Effector memory CD4-positive, alpha-beta T cell (primary cell): ENCODE measurements at places on chromosomes 5 and 9.

- no peak for DNase-seq
Measured at GRCh38 chr9:137972988-137973470, 95.4 kb downstream of the CACNA1B start.

DNA sequence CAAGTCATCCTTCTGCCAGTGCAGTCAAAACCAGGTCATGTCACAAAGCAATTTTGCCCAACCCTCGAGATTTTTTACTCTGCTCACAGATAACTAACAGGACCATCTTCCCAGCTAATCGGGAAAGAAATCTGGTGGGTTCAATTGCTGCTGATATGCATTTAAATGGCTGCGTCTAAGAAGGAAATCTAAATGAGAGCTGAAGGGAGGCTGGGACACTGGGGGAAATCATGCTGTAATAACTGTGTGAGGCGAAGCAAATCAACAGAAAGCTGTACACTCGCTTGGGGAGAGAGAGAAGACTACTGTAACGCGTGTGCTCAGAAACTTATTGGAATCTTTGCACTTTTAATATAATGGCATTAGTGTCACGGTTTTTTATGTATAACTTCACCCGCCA, 535.0 kb downstream of the CDK5RAP2 start:
- DNase-seq: no peak

GRCh38 chr5:133373121-133373870, 239.0 kb downstream of the FSTL4 start:
- no peak for DNase-seq

- DNase-seq: no peak
Measured at GRCh38 chr5:150082889-150083288, 3.5 kb downstream of the CSF1R start.

DNA sequence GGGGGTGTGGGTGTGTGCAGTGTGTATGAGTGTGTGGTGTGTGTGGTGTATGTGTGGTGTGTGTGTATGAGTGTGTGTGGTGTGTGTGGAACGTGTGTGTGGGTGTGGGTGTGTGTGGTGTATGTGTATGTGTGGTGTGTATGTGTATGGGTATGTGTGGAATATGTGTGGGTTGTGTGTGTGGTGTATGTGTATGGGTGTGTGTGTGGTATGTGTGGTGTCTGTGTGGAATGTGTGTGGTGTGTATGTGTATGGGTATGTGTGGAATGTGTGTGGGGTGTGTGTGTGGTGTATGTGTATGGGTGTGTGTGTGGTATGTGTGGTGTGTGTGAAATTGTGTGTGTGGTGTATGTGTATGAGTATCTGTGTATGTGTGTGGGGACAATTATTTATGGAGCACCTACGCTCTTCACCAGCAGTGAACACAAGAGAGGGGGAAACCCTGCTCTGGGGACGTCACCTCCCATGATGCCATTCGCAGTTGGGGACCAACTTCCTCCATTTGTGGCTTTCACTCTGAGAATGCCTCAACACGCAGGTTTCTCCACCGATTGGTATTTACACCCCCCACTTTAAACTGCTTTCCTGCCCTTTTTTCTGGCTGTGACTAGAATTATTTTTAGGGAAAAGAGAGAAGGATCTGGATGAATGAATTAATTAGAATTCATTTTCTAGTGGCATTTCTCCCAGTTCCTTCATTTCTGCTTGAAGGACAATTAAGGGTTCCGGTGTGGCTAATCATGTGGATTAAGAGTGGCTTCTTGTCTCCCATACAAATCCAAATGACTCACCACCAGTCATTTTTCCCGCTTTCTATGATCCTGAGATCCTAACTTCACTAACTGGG, 238.1 kb downstream of the ROR2 start:
- DNase-seq: no peak

GRCh38 chr5:156755421-156756087, 94.5 kb upstream of the PPP1R2B start:
- no peak for DNase-seq

GRCh38 chr5:126031989-126032716, 391.1 kb upstream of the GRAMD2B start:
- no peak for DNase-seq

DNA sequence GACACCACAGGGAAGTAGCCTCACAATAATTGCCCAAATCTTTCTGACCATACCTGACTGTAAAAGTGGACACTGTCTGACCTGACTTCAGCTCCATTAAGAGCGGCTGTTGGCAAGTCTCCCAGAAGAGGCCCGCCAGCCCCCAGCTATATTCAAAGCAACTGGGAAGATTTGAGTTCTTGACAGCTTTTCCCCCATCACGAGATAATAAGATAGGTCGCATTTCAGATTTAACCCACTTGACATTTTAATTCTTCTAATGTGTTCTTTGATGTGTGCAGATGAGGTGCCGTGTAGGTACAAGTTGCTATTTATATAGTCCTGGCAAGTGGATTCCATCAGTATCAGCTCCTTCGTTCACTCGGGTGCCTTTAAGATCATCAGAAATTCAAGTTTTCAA, 345.7 kb downstream of the DRD1 start:
- no peak for DNase-seq

- DNase-seq: no peak
Measured at GRCh38 chr5:169009123-169009522, 291.8 kb downstream of the SLIT3 start.

DNA sequence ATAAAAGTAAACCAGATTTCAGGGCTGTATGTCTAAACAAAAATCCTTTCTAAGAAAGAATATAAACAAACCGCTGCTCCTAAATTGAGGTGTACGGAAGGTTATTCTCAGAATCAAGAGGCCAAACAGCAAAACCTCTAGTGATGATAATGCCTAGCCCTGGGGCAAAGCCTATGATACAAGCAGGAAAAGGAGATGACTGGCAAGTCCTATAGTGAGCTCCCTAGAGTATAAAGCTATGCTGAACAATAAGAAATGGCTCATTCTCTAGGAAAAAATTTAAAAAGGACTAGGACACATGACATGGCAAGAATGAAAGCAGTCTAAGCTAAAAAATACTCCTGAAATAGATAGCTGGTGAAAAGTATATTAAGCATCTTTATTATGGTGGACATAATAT, 187.1 kb downstream of the BNC2 start:
- DNase-seq: no peak

- no peak for DNase-seq
Measured at GRCh38 chr9:19020886-19021455, 12.0 kb downstream of the SAXO1 start.

GRCh38 chr5:108312258-108312657, 69.6 kb downstream of the FBXL17 start:
- no peak for DNase-seq

- no peak for DNase-seq
Measured at GRCh38 chr9:36064448-36065037, 27.8 kb downstream of the RECK start.

DNA sequence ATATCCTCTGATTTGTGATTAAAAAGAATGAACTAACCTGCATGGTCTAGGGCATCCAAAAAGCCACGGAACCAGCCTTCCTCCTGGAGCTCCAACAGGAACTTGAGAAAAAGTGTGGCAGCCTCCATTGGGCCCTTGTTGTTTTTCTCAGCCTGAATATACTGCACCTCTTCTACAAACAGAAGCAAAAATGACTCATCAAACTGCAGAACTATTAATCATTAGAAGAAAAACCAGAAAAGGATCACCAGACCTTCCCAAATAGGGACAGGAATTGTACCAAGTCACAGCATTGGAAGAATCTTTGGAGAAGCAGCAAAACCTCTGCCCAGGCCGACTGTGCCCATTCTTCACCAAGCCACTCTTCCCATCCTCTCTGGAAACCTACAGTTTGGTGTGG, 25.2 kb downstream of the RIGI start:
- DNase-seq: no peak

DNA sequence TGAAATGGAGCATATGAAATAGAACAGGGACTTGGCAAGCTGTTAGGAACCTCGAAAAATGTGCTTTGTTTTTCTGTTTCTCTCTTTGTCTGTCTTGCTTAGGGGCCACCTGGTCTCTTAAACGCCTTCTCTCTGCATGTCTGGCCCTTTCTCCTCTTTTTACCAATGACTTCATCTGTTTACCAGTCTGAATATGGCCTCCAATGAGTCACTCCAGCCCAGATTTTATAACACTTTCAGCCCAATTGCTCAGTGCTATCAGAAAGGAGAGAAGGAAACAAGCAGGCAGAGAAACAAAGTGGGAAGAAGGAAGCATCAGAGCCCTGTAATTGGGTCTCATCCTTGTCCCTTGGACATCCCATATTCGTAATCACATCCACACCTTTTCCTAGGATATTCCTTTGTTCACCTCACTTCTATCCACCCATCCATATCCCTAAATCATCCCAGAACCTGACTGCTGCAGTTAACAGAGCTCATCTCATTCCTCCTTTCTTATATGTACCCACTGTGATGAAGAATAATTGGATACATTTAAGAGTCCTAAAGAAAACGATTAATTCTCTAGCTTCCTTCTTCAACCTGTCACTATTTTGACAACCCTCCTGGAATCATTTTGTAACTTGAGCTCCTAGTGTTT, 151.8 kb upstream of the GPR151 start:
- no peak for DNase-seq

DNA sequence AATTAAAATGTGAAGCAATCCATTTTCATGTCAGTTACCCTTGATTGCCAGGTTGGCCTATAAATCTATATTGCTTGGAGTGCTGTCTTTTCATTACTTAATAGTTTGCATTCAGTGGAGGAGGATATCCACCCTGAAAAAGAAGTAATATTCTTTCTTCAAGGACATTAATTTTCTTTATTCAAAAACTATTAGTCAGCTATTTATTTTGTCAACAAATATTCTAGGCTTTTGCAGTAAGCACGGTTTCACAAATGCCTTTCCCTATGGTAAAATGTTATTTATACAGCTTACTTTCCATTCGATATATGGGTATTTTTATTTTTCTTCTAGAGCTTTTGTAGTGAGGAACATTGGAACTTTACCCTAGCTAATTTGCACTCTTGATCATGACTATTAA, 1176.9 kb upstream of the NUDT12 start:
- no peak for DNase-seq

GRCh38 chr5:107291866-107292265, 378.9 kb downstream of the EFNA5 start:
- no peak for DNase-seq

- no peak for DNase-seq
Measured at GRCh38 chr9:22374051-22374450, 72.6 kb upstream of the DMRTA1 start.

DNA sequence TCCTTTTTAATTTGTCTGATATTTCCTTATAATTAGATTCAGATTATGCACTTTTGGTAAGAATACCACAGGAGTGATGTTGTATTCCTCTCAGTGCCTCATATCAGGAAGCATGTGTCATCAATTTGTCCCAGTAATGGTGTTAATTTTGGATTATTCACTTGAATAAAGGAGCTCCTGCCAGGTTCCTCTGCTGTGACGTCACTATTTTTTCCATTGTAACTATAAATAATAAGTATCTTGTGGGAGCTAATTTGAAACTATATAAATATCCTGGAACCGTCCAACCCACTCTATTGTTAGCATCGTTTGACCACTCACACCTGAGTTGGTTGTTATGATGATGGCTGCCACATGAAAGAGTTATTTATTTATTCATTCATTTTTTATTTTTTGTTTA, 107.9 kb downstream of the INVS start:
- no peak for DNase-seq

- DNase-seq: no peak
Measured at GRCh38 chr9:132056717-132057560, 22.7 kb downstream of the MED27 start.

- no peak for DNase-seq
Measured at GRCh38 chr5:173547579-173547978, 68.9 kb downstream of the BOD1 start.

GRCh38 chr5:180085837-180086236, 14.3 kb upstream of the RNF130 start:
- no peak for DNase-seq

- no peak for DNase-seq
Measured at GRCh38 chr5:87127956-87128687, 139.6 kb upstream of the RASA1 start.

DNA sequence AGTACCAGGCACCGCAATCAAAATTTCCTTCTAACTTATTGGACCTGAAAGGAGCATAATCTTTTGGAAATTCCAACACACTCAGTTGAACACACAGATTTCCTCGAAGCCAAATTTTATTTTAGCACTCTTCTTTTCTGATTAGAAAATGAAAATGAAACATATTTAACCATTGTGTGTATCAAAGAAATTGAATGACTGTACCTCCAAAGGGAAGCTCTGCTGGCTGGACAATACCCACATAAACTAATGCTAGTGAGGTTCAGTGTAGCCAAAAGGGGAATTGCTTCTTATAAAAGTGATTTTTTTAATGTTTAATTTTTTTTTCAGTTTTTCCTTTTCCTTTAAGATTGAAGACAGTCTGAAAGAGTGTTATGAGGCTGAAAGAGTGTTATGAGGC, 239.6 kb upstream of the NREP start:
- no peak for DNase-seq

GRCh38 chr5:136666970-136667620, 301.8 kb upstream of the TRPC7 start:
- no peak for DNase-seq

- DNase-seq: no peak
Measured at GRCh38 chr5:177537389-177538361, 16.7 kb downstream of the FAM193B start.

GRCh38 chr9:79588488-79589223, 16.9 kb downstream of the TLE4 start:
- no peak for DNase-seq

- DNase-seq: no peak
Measured at GRCh38 chr5:73380041-73380440, 68.5 kb downstream of the FOXD1 start.

DNA sequence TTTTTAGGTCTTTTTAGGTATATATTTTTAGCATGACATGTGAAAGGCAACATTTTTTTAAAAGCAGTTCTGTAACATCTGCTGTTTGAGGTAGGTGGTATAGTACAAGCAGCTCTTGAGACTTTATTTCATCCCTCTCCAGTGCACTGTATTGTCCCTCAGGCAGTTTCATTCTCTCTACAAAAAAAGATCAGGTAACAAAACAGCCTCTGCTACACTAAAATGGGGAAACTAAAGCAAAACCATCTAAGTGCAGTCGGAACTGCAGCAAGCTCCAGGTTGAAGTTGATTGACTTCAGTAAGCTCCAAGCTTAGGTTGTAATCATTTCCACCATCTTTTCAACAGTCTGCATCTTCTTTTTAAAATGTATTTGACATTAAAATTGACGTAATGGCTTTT, 195.6 kb downstream of the DEPDC1B start:
- DNase-seq: no peak
